Stimulated activated CD8-positive, alpha-beta memory T cell treated with anti-CD3 and anti-CD28 coated beads, Interleukin-15, amount 100 ng/mL, for 1 hour (primary cell): ENCODE measurements at places on chromosomes 2 and 18.

DNA sequence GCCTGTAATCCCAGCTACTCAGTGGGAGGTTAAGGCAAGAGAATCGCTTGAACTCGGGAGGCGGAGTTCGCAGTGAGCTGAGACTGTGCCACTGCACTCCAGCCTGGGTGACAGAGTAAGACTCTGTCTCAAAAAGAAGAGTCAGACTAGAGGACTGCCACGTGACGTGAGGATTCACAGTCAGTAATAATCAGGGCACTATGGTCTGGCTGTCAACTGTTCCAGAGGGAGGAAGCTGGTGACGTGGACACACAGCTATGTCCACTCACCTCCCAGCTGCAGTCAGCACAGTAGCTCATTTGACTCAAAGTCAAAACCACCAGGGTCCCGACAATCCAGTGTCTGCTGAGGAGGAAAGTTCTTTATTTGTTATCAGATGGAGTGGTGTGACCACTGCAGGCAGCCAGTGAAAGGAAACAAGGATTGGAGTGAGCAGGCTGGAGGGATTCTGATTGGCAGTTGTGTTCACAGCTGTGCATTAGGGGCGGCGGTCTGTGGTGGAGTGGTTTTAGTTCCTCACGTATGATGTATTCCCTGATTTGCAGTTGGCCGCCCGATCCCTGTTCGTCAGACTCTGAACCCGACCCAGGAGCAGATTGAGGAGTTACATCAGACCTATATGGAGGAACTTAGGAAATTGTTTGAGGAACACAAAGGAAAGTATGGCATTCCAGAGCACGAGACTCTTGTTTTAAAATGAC lies 37.9 kb downstream of the MOGAT1 start:
- no peak for DNase-seq

- DNase-seq, result no peak
These were observed 90.1 kb downstream of the ACVR1 start for GRCh38 chr2:157785866-157786662.

- no peak for DNase-seq
These were observed 69.3 kb downstream of the MAPK4 start for GRCh38 chr18:50629148-50629631.

- DNase-seq, result no peak
These were observed 907 bp upstream of the GYPC start for GRCh38 chr2:126655051-126655450.

- no peak for DNase-seq
These were observed 97.7 kb downstream of the CDC42EP3 start for GRCh38 chr2:37573451-37574388.

GRCh38 chr18:39523281-39523680 lies 1957.7 kb upstream of the CELF4 start:
- DNase-seq, result no peak

GRCh38 chr2:233234264-233234663 lies 17.2 kb upstream of the ATG16L1 start:
- DNase-seq, result no peak

GRCh38 chr2:118568700-118569099 lies 278.7 kb downstream of the EN1 start:
- DNase-seq, result no peak

- no peak for DNase-seq
These were observed 47.4 kb upstream of the CDCA7 start for GRCh38 chr2:173307293-173307692.

- DNase-seq, result no peak
These were observed 372.8 kb upstream of the UBE2E3 start for GRCh38 chr2:180607514-180608049.

DNA sequence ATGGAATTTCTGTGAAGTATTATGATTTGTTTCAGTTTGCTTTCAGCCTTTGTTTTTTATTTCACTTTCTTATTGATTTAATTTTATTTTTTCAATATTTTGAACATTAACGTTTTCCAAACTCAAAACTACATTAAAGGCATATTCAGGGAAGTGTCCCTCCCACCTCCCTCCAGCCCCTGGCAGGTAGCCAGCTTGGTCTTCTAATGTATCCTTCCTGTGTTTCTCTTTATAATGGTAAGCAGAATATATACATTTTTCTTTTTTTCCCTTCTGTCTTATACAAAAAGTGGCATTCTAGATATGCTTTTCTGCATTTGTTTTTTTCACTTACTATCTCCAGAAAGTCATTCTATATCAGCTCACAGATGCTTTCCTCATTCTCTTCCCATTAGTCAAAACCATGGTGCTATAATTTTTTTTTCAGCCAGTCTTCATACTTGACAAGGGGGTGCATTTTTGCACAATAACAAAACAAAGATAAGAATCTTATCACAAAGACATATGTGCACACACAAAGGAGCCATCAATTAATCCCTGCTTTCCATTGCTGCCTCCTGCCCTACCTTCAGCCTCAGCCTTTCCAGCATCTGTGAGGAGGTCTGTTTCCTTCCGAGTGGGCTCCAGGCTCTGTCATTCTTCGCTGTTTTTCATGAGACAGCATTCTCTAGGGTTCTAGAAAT lies 33.7 kb upstream of the TMEM177 start:
- DNase-seq, result no peak

- DNase-seq, result no peak
These were observed 131.5 kb downstream of the SMAD7 start for GRCh38 chr18:48819276-48819675.

- DNase-seq, result no peak
These were observed 279.2 kb upstream of the DCC start for GRCh38 chr18:52060607-52061304.

- DNase-seq, result no peak
These were observed 102.8 kb upstream of the FZD7 start for GRCh38 chr2:201930831-201931230.

- DNase-seq, result no peak
These were observed 70.7 kb downstream of the TIMM21 start for GRCh38 chr18:74219056-74219455.

GRCh38 chr2:69946351-69947324 lies 14.8 kb downstream of the ASPRV1 start:
- peak; percentile 27 for DNase-seq

GRCh38 chr2:207274530-207275189 lies 108.9 kb upstream of the KLF7 start:
- DNase-seq, result no peak

DNA sequence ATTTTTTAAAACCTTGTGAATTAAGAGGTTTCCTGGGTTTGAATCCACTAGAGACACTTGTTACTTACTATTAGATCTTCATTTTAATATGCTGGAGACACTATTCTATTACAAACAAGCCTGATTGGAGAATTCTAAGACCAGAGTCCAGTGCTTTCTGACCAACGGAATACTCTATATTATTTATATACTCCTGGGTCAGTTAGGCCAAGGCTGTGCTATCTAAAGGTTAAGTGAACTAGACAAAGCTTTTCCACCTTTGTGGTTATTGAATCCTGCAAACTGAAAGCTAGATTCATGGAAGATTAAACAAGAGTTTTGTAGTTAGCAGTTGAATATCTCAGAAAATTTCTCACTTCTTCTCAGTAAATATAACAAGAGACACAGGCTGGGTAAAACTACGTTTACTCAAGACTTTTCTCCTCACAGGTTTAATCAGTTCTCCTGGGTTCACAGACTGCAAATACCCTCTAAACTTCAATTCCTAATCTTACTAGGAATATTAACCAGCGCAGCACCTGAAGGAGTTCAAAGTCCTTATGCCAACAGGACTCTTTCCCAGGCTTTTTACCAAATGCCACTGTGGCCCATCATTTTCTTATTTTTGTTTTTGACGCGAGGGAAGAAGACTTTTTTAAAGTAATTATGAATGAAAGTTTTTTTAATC lies 66.4 kb downstream of the COL4A4 start:
- DNase-seq, result no peak

DNA sequence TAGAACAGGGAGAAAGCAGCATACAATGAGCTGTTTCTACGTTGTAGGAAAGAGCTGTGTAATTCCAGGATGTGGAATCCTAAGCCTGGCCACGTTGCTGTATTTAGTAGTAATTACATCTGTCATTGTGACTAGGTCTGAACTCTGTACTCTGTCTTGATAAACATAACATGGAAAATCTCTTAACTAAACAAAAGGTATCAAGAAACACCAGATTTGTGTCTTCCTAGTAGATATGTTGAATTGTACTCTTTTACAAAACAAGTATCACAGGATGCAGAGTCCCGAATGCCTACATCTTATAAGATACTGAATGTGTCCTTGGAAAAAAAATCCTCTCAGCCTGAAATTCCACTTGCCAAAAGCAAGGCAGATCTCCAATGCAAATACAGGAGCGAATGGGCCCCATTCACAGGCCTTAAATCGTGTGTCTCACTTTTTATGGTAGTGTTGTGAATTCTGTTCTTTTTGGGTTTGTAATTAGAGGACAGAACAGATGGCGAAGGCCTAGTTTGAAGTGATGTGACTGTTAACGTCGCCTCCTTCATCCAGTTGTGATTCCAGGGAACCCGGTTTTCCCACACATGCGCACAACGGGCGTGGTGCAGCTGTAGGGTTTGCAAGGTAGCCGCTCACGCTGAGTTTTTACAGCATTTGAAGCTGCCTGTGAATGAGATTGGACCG lies 246.5 kb downstream of the GBX2 start:
- no peak for DNase-seq

- DNase-seq, result no peak
These were observed 3.2 kb downstream of the NBAS start for GRCh38 chr2:15557887-15558311.

- DNase-seq, result no peak
These were observed 330.1 kb downstream of the CMPK2 start for GRCh38 chr2:6535572-6535971.

DNA sequence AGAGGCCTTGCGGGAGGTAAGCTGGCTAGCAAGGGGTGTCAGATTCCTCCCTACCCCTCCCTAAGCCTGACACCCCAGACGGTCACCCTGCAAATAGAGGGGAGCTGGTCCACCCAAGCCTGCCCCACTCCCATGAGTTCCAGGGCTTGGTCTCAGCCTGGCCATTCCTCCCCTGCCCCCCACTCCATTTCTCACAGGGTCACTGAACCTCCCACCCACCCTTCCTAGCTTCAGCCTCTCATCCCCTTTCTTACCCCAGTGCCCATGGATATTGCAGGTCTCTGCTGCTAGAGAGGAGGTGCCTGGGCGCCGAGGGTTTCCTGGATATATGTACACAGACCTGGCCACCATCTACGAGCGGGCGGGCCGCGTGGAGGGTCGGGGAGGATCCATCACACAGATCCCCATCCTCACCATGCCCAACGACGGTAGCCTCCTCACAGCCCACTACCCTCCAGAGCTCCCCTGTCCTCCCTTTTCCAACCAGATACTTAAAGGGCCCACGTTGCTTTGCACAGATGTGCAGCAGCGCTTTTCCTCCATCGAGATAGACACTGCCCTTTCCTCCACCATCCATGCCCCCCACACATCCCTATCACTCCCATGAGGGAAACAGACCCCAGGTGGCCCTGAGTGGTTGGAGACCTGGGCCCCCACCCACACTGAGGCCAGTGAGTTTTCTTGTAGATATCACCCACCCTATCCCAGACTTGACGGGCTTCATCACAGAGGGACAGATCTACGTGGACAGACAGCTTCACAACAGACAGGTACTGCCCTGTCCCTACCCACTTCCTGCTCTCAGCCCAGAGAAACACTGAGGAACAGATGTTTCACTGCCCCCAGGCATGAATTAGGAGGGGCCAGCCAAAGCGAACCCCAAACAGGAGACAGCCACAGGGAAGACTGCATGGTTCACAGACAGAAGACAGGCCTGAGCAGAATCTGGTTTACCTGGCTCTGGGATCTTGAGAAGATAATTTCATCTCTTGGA lies 15.2 kb upstream of the ANKRD53 start:
- no peak for DNase-seq

DNA sequence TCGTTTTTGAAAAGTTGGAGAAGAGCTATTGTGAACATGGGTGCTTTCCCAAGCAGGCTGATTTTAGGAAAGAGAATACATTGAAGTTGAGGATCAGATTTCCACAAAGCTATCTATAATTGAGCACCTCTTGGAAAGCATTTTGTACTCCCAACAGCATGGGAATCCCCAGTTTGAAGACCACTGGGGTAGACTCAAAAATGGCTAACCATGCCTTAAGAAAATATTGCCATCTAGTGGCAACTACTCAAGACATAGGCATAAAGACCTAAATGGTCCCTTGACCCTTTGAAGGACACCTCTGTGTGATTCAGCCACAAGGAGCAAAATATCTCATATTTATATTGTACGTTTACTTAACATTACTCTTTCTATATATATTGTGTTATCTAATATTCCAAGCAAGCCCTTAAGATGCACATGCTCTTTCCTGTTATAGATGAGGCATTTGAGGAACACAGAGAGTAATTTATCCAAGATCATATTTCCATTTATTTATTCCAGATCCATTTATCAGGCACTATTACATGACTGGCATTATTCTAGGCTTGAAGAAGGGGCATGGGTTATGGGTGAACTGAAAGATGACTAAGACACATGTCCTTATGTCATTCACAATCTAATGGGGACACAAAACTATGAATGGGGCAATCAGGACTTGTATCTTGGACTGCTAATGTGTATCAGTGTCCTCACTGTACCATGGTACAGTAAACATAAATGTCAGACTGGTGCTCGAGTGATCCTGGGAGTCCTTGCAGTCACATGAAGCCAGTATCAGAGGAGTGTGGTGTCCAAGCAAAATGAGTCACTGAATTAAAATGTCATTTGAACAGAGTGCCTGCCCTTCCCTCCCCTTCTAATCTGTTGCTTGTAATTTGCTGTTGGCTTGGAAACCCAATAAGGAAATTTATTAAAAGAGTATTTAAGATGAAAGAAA lies 121.0 kb upstream of the XPO1 start:
- no peak for DNase-seq

- DNase-seq, result no peak
These were observed 34.2 kb downstream of the RNU4ATAC start for GRCh38 chr2:121564905-121565304.

GRCh38 chr2:29189052-29189451 lies 73.8 kb downstream of the CLIP4 start:
- DNase-seq, result no peak

GRCh38 chr2:31190188-31190587 lies 27.1 kb downstream of the CAPN14 start:
- DNase-seq, result no peak

DNA sequence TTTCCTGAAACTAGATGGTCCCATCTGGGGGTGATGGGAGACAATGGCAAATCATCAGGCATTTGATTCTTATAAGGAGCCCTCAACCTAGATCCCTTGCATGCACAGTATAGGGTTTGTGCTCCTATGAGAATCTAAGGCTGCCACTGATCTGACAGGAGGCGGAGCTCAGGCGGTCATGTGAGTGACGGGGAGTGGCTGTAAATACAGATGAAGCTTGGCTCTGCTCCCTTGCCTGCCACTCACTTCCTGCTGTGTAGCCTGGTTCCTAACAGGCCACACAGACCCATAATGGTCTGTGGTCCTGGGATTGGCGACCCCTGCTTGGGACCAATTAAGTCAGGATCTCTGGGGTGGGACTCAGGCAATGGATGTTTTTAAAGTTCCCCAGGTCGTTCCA lies 293.4 kb downstream of the ZNF521 start:
- DNase-seq, result no peak

- no peak for DNase-seq
These were observed 138.0 kb downstream of the ZFP36L2 start for GRCh38 chr2:43088143-43089073.
